Stimulated activated effector memory CD8-positive, alpha-beta T cell treated with anti-CD3 and anti-CD28 coated beads, Interleukin-12 subunit alpha, Interleukin-12 subunit beta, amount 100 ng/mL, for 72 hours (primary cell): ENCODE measurements at places on chromosomes 1 and 21.

- DNase-seq: no peak
Observed at GRCh38 chr1:38558500-38559445, 300.8 kb downstream of the RRAGC start.

- DNase-seq: no peak
Observed at GRCh38 chr1:234970731-234971476, 157.7 kb downstream of the TOMM20 start.

GRCh38 chr1:25051906-25052305, 121.8 kb upstream of the RUNX3 start:
- no peak for DNase-seq

GRCh38 chr21:26124421-26124833, 46.1 kb downstream of the APP start:
- no peak for DNase-seq

DNA sequence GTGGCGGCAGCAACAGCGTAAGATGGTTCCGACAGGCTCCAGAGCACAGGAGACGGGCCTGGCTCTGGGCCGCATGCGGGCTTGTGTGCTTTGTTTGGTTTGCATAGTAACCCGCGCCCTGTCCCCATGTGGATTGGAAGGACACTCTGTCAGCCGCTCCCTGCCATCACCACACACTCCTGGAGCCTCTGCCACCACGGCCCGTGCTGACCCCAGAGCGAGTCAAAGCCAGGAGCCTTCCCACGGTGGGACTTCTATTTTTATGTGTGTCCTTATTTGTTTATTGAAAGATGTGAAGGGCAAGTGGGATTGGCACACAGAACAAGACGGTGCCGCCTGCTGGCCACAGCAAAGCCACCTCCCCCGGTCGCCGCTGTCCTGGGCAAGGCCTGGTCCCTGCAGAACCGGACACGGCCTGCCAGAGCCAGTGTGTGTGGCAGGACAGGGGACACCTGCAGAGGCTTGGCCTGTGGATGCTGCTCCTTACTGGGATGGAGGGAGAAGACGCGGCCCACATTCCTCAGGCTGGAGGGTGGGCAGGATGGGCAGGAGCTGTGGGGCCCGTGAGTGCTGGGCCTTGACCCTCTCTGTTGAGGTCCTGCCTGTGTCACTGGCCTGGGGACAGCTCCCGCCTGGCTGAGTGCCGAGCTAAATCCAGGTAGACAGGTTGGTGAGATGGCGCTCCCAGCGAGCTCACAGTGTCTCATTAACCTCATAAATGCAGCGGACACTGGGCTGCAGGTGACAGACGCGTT, 64.4 kb downstream of the AGPAT3 start:
- DNase-seq: no peak

- no peak for DNase-seq
Observed at GRCh38 chr1:175191659-175192058, 917 bp downstream of the KIAA0040 start.

DNA sequence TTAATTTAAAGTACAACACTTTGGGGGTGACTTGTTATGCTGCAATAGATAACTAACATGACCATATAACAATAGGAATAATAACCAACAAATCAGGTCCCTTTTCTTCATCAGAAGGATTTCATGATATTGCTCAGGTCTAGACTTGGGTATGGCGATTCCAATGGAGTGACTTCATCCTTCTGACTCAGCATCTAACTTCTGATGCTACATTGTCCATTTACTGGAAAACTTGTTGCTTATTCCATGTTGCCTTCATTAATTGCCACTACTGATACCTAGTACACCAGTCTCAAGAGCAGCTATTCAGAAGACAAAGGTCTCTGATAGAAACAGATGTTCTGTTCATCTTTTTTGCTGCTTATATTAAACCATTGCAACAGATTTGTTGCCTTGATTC, 324.3 kb downstream of the TGFB2 start:
- no peak for DNase-seq

GRCh38 chr1:220124542-220124941, 30.6 kb downstream of the IARS2 start:
- DNase-seq: no peak

DNA sequence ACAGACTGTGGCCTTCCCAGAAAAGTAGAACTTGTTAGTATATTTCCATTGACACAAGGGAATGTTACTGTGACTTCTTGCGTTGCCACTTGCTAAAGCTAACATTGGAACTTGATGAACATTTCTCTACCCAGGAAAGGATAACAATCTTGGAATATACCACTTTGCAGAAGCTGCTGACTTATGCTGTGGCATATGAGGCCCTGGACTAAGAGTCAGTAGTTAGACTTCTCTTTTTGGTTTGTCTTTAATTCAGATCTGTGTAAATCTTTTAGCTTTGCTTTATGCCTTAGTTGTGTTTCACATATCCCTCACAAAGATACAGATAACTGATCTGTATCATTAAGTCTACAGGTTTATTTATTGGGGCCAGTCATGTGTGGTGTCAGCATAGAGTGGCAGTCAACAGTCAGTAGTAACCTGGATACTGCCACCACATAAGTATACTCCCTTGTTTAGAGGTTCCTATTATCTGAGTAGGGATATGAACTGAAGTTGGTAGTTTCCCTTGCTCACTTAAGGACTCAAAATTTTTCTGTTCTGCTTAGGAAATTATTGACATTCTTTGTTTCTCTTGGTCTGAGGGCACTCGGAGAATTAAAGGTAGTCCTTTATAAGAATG, 14.7 kb downstream of the RNF2 start:
- no peak for DNase-seq

- DNase-seq: no peak
Observed at GRCh38 chr1:109241841-109242345, 7.4 kb upstream of the CELSR2 start.
